DND-41 (cell line): ENCODE measurements at places on chromosomes 1 and 21.
A peak's percentile ranks its signal among the peaks of the same experiment; 100 is the strongest.

DNA sequence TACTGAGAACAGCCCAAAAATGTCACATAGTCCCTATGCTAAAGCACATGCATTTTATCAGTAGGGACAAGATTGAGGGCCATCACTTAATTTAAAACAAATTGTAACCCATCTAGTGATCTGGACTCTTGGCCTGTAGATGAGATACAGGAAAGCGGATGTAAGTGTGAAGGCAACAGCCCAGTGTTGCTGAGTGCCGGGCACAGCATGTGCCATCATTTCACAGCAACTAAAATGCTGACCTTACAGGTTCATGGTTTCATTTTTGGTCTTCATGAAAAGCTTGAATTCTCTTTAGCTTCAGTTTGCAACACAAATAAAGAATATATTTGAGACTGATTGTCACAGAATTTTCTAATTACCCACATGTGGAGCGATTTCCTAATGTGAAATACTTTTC is 5.8 kb downstream of the COG2 start:
- H3K27me3 ChIP-seq = no peaks in the 10 kb centered on the region
- peaks cover 19% of the 10 kb centered on the region for H3K4me1 ChIP-seq
- H3K36me3 ChIP-seq = peaks cover 5% of the 10 kb centered on the region; the same call in 1 of the 2 replicates
- H3K4me3 ChIP-seq = no peak overlapping the region

DNA sequence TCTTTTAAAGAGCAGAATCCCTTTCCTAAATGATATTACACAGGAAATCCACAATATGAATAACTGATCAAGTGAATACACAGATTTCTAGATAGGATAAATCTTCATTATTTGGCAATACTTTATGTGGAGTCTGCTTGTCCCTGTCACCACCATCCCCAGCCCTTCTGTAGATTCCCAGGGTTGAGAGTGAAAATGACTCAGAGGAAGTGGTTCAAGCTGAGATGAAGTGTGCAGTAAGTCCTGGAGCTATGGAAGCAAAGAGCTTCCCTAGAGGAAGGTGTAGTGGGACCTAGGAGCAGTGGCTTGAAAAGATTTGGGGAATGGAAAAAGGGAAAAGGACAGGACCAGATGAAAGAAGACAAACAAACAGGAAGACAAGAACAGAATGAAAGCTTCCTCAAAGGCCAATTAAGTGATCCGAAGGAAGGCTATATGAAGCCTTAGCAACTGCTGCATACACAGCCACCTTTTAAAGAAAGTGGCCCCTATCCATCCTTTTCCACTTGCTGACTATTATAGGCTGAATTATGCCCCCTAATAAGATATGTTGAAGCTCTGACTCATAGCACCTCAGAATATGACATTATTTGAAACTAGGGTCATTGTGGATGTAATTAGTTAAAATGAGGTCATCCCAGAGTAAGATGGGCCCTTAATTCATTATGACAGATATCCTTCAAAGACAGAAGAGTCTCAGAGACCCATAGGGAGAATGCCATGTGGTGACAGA is 96.5 kb upstream of the CAMK1G start:
- H3K27me3 ChIP-seq = peaks cover 10% of the 10 kb centered on the region
- H3K27ac ChIP-seq = no peak overlapping the region
- no peak for DNase-seq
- H3K36me3 ChIP-seq = no peaks in the 10 kb centered on the region
- H3K4me1 ChIP-seq = no peaks in the 10 kb centered on the region; the same call in 1 of the 2 replicates

GRCh38 chr1:20834780-20835179 is 47.7 kb upstream of the HP1BP3 start:
- peaks cover 22% of the 10 kb centered on the region for H3K36me3 ChIP-seq
- H3K27ac ChIP-seq = no peak overlapping the region
- DNase-seq = no peak
- H3K27me3 ChIP-seq = no peaks in the 10 kb centered on the region

GRCh38 chr1:2255420-2256369 is 27.6 kb downstream of the SKI start:
- peaks cover 17% of the 10 kb centered on the region; the same call in 1 of the 2 replicates for H3K4me1 ChIP-seq
- H3K27ac ChIP-seq = peak overlapping the region; percentile 75
- no peak overlapping the region for H3K4me3 ChIP-seq
- no peaks in the 10 kb centered on the region for H3K27me3 ChIP-seq

DNA sequence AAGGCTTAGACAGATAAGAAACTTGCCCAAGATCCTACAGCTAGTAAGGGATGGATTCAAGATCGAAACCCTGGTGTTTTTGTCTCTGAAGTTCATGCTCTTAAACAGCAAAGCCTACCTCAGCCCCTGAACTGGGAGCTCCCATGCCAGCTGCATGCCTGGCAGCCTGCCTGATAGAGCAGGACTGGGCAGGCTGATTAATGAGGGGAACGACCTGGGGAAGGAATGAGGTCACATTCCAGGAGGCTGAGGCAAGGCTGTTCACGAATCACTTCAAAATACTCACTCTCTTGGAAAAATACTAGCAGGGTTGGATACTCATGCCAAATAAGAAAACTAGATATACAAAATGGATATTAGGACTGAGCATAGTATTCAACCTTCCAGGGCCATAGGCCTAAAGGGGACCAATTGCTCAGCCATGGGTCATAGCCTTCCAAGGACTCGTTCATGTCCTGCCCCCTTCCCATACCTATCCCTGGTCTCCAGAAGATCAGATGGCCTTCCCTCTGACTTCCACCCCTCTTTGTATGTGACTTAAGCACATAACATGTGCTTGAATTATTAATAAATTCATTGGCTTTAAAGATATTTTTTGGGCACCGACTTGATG is 15.6 kb upstream of the TACSTD2 start:
- no peak overlapping the region for H3K27ac ChIP-seq
- no peaks in the 10 kb centered on the region for H3K27me3 ChIP-seq
- no peak overlapping the region for H3K4me3 ChIP-seq
- no peak for DNase-seq
- no peaks in the 10 kb centered on the region for H3K4me1 ChIP-seq

DNA sequence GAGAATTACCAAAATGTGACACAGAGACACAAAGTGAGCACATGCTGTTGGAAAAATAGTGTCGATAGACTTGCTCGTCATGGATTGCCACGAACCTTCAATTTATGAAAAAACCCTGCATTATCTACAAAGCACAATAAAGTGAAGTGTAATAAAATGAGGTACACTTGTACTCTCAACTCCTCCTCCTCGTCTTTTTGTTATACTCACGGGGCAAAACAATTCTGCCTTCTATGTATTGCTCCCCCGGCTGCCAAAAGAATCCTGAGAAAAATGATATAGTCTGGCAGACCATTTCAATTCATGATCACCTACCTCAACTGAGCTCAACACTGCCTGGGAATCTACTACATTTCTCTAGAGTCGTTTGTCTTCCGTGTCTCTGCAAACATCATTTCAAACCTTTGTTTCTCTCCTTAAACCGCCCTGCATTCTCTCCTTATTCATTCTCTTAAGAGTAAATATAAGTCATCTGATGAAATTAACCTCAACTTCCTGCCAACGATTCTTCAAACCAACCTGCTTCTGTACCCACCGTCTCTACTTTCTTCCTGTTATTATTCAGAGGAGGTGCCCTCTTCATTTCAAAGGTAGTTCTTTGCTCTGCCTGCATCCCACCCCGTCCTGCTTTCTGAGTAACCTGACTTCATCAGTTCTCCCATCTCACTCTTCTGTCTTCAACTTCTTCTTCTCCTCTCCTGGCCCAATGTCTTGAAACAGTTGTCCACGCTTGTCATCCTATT is 12.9 kb upstream of the IL19 start:
- no peaks in the 10 kb centered on the region for H3K36me3 ChIP-seq
- H3K4me1 ChIP-seq = peaks cover 39% of the 10 kb centered on the region
- H3K27ac ChIP-seq = peak overlapping the region; percentile 97
- H3K27me3 ChIP-seq = no peaks in the 10 kb centered on the region
- DNase-seq = peak; percentile 71
- peak overlapping the region; percentile 38 for H3K4me3 ChIP-seq

DNA sequence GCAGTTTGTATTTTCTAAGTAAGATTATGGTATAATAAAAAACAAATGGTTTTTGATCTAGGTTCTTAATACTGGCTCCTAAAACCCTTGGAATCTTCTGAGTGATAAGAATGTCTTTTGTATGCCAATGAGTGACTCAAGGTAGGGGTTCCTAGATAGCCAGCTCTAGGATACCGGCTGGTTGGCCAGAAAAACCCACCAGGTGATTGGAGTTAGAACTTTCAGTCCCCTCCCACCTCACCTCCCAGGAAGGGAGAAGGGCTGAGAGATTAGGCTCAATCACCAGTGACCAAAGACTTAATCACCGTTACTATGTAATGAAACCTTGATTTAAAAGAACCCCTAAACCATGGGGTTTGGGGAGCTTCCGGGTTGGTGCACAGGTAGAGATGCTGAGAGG is 8.7 kb upstream of the BRDT start:
- no peak overlapping the region for H3K27ac ChIP-seq
- H3K27me3 ChIP-seq = no peaks in the 10 kb centered on the region
- DNase-seq = no peak
- H3K4me1 ChIP-seq = no peaks in the 10 kb centered on the region

DNA sequence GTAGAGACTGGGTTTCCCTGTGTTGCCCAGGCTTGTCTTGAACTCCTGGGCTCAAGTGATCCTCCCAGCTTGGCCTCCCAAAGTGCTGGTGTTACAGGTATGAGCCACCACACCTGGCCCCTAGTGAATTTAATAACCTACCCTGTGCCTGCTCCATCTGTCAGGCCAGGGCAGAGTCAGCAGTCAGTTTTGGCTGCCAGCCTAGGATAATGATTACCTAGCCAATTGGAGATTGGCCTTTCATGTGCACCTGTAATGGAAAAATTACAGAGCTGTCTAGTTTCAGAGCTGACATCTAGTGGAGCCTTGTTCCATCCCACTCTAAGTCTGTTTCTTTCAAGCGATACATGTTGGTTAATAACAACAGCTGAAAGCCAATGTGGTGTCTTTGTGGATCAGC is 92.0 kb downstream of the DIRAS3 start:
- H3K4me1 ChIP-seq = no peaks in the 10 kb centered on the region
- no peaks in the 10 kb centered on the region for H3K27me3 ChIP-seq

GRCh38 chr1:109786531-109787021 is 22.9 kb upstream of the EPS8L3 start:
- H3K27ac ChIP-seq = no peak overlapping the region
- H3K27me3 ChIP-seq = no peaks in the 10 kb centered on the region
- H3K36me3 ChIP-seq = no peaks in the 10 kb centered on the region
- DNase-seq = no peak
- H3K4me1 ChIP-seq = peaks cover 24% of the 10 kb centered on the region
- no peak overlapping the region for H3K4me3 ChIP-seq

- no peaks in the 10 kb centered on the region for H3K27me3 ChIP-seq
- no peak for DNase-seq
- no peaks in the 10 kb centered on the region for H3K4me1 ChIP-seq
- no peak overlapping the region for H3K27ac ChIP-seq
- no peak overlapping the region for H3K4me3 ChIP-seq
These were observed 16.0 kb downstream of the PSRC1 start for GRCh38 chr1:109266965-109267364.

DNA sequence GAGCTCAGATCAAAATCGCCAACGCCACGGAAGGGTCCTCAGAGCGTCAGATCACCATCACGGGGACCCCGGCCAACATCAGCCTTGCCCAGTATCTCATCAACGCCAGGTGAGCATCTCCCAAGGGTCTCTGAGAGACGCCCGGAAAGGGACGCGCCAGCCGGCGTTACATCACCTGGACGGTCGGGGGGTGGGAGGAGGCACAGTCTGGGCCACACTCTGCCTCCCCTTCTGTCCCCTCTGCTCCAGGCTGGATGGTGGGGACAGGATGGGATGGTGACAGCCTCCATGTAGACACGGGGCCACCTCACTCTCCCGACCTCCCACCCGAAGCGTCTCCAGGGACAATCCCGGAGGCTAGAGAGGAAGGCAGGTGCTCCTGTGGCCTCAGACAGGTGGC is 41.5 kb upstream of the COL6A1 start:
- no peaks in the 10 kb centered on the region for H3K4me1 ChIP-seq
- H3K36me3 ChIP-seq = peaks cover 5% of the 10 kb centered on the region; the same call in 1 of the 2 replicates
- H3K27me3 ChIP-seq = no peaks in the 10 kb centered on the region
- H3K4me3 ChIP-seq = no peak overlapping the region
- DNase-seq = no peak

DNA sequence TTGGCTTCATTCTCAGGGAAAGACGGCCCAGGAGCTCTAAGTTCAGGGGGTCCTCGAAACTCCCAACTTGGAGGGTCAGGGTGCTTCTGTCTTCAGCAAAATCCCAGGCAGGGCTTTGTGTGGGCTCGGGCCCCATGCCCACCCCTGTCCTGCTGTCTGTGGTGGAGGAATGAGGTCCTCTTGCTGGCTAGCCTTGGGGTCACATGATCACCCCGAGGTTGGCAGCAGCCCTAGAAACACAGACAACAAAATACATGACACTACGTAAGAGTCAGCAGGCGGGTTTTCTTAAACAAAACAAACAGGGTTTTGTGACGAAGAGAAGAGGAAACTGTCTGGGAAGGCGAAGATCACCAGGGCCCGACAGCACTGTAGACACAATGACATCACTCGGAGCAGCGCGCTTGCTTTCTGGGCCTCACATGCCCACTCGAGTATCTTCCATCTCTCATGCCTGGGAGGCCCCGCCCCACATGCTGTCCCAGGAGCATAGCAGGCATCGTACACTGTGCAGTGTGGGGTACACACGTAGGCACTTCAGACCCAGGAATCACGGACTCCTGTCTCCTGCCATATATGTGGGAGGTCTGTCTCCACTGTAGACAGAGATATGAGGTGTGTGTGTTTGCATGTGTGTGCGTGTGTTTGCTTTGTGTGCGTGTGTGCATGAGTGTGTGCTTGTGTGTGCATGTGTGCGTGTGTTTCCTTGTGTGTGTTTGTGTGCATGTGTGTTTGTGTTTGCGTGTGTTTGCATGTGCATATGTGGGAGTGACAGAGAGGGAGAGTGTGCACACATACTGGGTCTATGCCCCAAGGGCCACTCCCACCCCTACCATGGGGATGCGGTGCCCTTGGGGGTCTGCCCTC is 94.7 kb downstream of the SIK1 start:
- no peak overlapping the region for H3K4me3 ChIP-seq
- no peaks in the 10 kb centered on the region for H3K36me3 ChIP-seq
- DNase-seq = no peak
- no peak overlapping the region for H3K27ac ChIP-seq
- H3K27me3 ChIP-seq = no peaks in the 10 kb centered on the region

GRCh38 chr1:150464422-150464826 is 22.8 kb upstream of the TARS2 start:
- no peaks in the 10 kb centered on the region for H3K27me3 ChIP-seq
- peaks cover 67% of the 10 kb centered on the region for H3K36me3 ChIP-seq
- DNase-seq = peak; percentile 67
- H3K27ac ChIP-seq = no peak overlapping the region
- H3K4me1 ChIP-seq = no peaks in the 10 kb centered on the region

GRCh38 chr1:176612791-176613190 is 149.8 kb downstream of the PAPPA2 start:
- no peaks in the 10 kb centered on the region for H3K4me1 ChIP-seq
- no peak for DNase-seq
- H3K36me3 ChIP-seq = no peaks in the 10 kb centered on the region
- H3K4me3 ChIP-seq = no peak overlapping the region

- H3K4me1 ChIP-seq = no peaks in the 10 kb centered on the region
- H3K36me3 ChIP-seq = no peaks in the 10 kb centered on the region
- DNase-seq = no peak
- H3K27ac ChIP-seq = no peak overlapping the region
- H3K27me3 ChIP-seq = no peaks in the 10 kb centered on the region
- no peak overlapping the region for H3K4me3 ChIP-seq
These were observed 29.8 kb upstream of the PADI2 start for GRCh38 chr1:17148950-17149608.
